ENCODE measurements at places on chromosomes 11 and 22. TPM values are rescaled to one million over a fixed set of nuclear protein-coding genes. Genes with fewer than 3 reads are reported as not detected.

- no peak for DNase-seq
- peaks cover 25% of the 10 kb centered on the region for H3K4me1 ChIP-seq
- peak overlapping the region; percentile 82 for H3K4me3 ChIP-seq
- H3K27me3 ChIP-seq, result no peaks in the 10 kb centered on the region
Measured at GRCh38 chr11:33734441-33735270, 1.6 kb downstream of the CD59 start.

- peak overlapping the region; percentile 42 for H3K27ac ChIP-seq
- no peaks in the 10 kb centered on the region for H3K27me3 ChIP-seq
- H3K4me1 ChIP-seq, result peaks cover 41% of the 10 kb centered on the region
- peak overlapping the region; percentile 74 for H3K4me3 ChIP-seq
- DNase-seq, result no peak
- peaks cover 4% of the 10 kb centered on the region for H3K36me3 ChIP-seq
Measured at GRCh38 chr11:11864803-11865202, 23.0 kb downstream of the USP47 start.

RHOD gene
- total RNA-seq, result not detected

LINC01488 gene
- total RNA-seq, result not detected

- peaks cover 9% of the 10 kb centered on the region for H3K27me3 ChIP-seq
- H3K27ac ChIP-seq, result no peak overlapping the region
- H3K4me1 ChIP-seq, result peaks cover 5% of the 10 kb centered on the region
- H3K36me3 ChIP-seq, result no peaks in the 10 kb centered on the region
Measured at GRCh38 chr22:50260434-50260800, 1.1 kb downstream of the MAPK12 start.

LRRC55 gene
- total RNA-seq, result not detected

DNA sequence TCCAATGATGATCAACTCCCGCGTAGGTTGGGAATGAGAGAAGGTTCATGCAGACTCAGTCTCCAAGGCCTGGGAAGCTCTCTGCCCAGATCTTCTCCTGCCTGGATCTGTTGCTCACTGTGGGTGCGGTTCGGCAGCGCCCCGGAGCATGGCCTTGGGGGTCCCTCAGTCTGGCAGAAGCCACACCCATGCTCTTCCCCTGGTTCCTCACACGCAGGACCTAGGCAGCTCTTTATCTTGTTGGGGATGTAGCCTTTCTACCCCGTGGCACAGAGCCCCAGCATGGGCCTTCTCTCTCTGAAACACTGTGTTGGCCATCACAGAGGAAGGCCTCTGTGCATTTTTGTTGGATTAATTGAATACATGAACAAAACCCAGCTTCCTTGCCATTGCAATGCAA, 1461.6 kb downstream of the BRD1 start:
- DNase-seq, result peak; percentile 2
- H3K27me3 ChIP-seq, result no peaks in the 10 kb centered on the region
- no peaks in the 10 kb centered on the region for H3K36me3 ChIP-seq
- H3K4me3 ChIP-seq, result no peak overlapping the region
- no peak overlapping the region for H3K27ac ChIP-seq

C11orf21 gene
- total RNA-seq, result 7.6 TPM

DNA sequence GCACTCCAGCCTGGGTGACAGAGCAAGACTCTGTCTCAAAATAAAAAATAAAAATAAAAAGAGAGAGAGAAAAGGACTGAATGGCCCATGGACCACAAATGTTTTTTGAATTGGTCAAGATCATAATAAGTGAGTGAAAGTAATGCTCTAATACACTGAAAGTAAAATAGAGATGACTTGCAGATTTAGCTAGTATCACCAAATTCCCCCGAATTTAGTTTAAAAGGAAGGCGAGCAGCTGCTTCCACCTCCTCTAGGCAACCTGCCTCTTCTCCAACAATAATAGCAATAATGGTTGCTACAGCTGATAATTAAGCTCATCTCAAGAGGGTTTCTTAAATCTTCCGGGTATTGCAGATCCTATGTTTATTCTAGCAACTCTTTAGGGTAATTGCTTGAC, 36.8 kb downstream of the CELF1 start:
- no peak for DNase-seq
- H3K36me3 ChIP-seq, result no peaks in the 10 kb centered on the region
- H3K27ac ChIP-seq, result no peak overlapping the region
- H3K4me1 ChIP-seq, result peaks cover 52% of the 10 kb centered on the region
- H3K4me3 ChIP-seq, result no peak overlapping the region

DNA sequence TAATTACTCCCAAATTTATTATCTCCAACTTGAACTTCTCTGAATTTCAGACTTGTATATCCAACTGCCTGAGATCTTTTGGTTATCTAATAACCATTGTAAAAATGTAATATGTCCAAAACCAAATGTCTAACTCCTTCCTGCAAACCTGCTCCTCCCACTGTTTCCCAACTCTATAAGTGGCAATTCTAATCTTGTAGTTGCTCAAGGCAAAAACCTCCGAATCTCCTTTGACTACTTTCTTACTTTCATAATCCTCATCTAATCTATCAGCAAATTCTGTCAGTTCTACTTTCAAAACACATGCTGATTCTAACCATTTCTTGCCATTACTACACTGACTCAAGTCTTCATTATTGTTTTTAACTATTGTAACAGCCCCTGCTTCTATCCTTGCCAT, 55.7 kb downstream of the FAM168A start:
- no peak overlapping the region for H3K4me3 ChIP-seq
- peaks cover 35% of the 10 kb centered on the region for H3K4me1 ChIP-seq
- H3K27me3 ChIP-seq, result no peaks in the 10 kb centered on the region
- no peak for DNase-seq
- no peaks in the 10 kb centered on the region for H3K36me3 ChIP-seq

SLC3A2 gene
- 307 TPM for total RNA-seq

All from natural killer cell treated with Interleukin-12 subunit alpha and Interleukin-12 subunit beta and Interleukin-15 and Interleukin-18, amount 100 ng/mL, for 72 hours (primary cell).